H9 (cell line): ENCODE measurements at places on chromosomes 2 and 18. TPM values are rescaled to one million over a fixed set of nuclear protein-coding genes. Genes with fewer than 3 reads are reported as not detected.

- no peak overlapping the region for H3K27ac ChIP-seq
- H3K36me3 ChIP-seq: peaks cover 2% of the 10 kb centered on the region; the same call in 1 of the 3 replicates
- H3K4me3 ChIP-seq: no peak overlapping the region
- no peaks in the 10 kb centered on the region for H3K27me3 ChIP-seq
- H3K4me1 ChIP-seq: no peaks in the 10 kb centered on the region
Measured at GRCh38 chr18:13945811-13946210, 30.5 kb upstream of the MC2R start.

DNA sequence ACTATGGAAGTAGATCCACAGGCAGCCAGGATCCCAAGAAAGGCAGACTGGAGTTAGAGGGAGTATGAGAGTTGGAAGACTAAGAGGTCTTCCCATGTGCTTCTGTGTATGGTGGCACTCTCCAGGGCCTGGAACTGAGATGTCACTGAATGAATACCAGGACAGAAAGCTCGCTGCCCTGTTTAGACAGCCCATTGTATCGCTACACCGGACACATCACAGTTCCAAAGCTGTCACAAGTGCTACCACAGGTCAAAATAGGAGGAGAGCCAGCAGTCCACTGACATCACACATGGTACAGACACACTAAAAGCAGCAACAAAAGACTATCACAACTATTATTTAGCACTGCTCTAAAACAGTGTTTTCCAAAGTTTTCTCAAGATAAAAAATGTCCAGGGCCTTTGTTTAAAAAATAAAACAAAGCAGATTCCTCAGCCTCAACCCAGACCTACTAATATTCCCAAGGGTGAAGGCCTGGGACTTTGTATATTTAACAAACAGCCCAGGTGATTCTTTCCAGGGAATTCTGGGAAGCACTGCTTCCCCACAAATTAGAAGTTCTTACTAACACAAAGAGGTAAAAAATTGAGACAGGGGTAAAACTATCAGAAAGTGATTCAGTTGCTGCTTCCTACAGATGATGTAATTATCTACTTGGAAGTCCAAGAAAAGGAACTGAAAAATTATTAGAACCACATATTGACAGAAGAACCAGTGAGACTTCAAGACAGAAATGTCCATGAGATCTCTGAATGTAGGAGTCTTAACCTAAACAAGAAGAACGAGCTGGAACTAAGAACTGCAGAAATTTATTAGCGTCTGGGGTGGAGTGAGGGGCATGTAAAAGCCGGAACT is 116.0 kb downstream of the DTNB start:
- no peak for DNase-seq
- H3K27ac ChIP-seq: no peak overlapping the region
- H3K36me3 ChIP-seq: peaks cover 3% of the 10 kb centered on the region; the same call in 1 of the 3 replicates
- no peak overlapping the region for H3K4me3 ChIP-seq
- H3K27me3 ChIP-seq: no peaks in the 10 kb centered on the region

- H3K36me3 ChIP-seq: no peaks in the 10 kb centered on the region
- H3K27ac ChIP-seq: no peak overlapping the region
- no peak overlapping the region for H3K4me3 ChIP-seq
- no peak for DNase-seq
Measured at GRCh38 chr2:233006648-233007047, 6.4 kb downstream of the NGEF start.

DNA sequence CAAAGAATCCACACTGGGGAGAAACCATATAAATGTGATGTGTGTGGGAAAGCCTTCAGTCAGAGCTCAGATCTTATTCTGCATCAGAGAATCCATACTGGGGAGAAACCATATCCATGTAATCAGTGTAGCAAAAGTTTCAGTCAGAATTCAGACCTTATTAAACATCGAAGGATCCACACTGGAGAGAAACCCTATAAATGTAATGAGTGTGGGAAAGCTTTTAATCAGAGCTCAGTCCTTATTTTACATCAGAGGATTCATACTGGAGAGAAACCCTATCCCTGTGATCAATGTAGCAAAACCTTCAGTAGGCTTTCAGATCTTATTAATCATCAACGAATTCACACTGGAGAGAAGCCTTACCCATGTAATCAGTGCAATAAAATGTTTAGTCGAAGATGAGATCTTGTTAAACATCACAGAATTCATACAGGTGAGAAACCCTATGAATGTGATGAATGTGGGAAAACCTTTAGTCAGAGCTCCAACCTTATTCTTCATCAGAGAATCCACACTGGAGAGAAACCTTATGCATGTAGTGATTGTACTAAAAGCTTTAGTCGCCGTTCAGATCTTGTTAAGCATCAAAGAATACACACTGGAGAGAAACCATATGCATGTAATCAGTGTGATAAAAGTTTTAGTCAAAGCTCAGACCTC is 16.7 kb upstream of the ZSCAN30 start:
- no peak overlapping the region for H3K27ac ChIP-seq
- no peak overlapping the region for H3K4me3 ChIP-seq
- no peak for DNase-seq
- H3K4me1 ChIP-seq: no peaks in the 10 kb centered on the region
- H3K36me3 ChIP-seq: peaks cover 75% of the 10 kb centered on the region
- no peaks in the 10 kb centered on the region for H3K27me3 ChIP-seq

- H3K4me1 ChIP-seq: peaks cover 12% of the 10 kb centered on the region
- H3K36me3 ChIP-seq: peaks cover 23% of the 10 kb centered on the region
- no peaks in the 10 kb centered on the region for H3K27me3 ChIP-seq
- peak overlapping the region; percentile 25 for H3K4me3 ChIP-seq
Measured at GRCh38 chr2:63668000-63668399, 79.2 kb downstream of the MDH1 start.

DNA sequence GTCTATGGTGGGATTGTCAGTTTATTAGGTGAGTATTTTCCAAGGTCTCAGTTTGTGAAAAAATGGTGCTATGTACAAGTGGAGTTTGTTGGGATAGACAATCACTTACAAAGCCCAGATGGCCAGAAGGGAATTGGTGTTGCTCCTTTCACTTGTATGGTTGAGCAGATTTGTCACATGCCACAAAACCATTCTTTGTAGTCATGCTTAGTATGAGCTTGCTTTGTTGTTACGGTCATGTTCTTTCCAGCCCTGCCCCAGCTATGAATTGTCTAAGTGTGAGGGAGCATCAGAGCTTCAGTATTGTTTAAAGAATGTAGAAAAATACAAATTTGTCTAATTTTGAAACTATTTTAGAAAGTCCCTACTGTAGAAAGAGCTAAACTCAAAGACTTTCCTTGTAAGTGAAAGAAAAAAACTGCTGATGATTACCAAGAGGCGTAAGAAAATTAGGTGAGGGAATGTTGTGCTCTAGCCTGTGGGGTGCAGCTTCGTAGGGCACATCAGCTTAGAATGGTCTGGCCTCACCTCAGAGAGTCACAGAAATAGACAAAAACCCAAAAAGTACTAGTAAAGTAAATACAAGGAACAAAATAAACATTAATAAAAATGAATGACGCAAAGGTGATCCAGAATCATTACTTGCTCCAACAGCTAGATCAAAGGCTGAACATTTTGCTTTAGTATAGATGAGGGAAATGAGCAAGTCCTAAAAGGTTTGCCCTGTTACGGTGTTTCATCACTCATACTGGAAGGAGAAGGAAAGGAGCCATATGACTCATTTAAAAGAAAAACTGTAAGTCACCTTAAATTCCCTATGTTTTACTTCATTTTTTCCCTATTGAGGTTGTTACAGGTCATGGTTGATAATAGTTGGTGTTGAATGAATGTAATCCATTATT is 9.2 kb downstream of the TGIF1 start:
- no peak for DNase-seq
- no peaks in the 10 kb centered on the region for H3K27me3 ChIP-seq
- H3K27ac ChIP-seq: peak overlapping the region; percentile 12
- peaks cover 48% of the 10 kb centered on the region for H3K36me3 ChIP-seq
- peaks cover 11% of the 10 kb centered on the region; the same call in 1 of the 2 replicates for H3K4me1 ChIP-seq
- no peak overlapping the region for H3K4me3 ChIP-seq

DNA sequence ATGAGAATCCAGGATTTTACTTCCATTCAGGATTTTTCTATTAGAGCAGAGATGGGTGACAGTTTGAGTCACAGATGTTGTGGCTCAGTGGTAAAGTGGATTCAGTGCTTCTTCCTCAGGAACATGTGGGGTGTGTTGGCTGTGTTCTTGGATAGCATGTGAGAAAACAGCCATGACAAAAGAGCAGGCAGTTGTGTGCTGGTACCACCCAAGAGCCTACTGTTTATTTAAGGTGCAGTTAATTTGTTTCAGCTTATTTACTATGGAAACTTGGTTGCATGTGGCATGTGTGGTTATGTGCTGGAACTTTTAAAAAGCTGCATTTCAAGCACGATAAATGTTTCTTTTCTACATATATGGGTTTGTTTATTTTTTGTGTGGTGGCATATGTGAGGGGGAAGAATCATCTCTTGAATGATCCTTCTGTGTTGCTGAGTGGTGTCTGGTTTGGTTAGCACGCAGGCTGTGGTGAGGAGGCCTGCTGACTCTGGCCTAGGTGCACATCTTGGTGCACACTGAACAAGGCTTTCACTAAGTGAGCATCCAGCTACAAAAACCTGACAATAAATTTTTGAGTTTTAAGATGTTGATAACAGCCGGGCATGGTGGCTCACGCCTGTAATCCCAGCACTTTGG is 67.3 kb downstream of the SPTBN1 start:
- H3K27ac ChIP-seq: no peak overlapping the region
- no peak overlapping the region for H3K4me3 ChIP-seq
- H3K36me3 ChIP-seq: peaks cover 8% of the 10 kb centered on the region; the same call in 1 of the 2 replicates
- H3K4me1 ChIP-seq: peaks cover 7% of the 10 kb centered on the region; the same call in 1 of the 2 replicates
- H3K27me3 ChIP-seq: no peaks in the 10 kb centered on the region
- DNase-seq: no peak

- no peaks in the 10 kb centered on the region for H3K27me3 ChIP-seq
- no peaks in the 10 kb centered on the region for H3K4me1 ChIP-seq
- no peaks in the 10 kb centered on the region for H3K36me3 ChIP-seq
Measured at GRCh38 chr18:24731981-24732380, 271.5 kb downstream of the HRH4 start.

GRCh38 chr18:13374096-13374467 is 155.5 kb downstream of the LDLRAD4 start:
- H3K27me3 ChIP-seq: no peaks in the 10 kb centered on the region
- no peak for DNase-seq
- H3K4me1 ChIP-seq: no peaks in the 10 kb centered on the region
- no peaks in the 10 kb centered on the region for H3K36me3 ChIP-seq
- H3K27ac ChIP-seq: no peak overlapping the region

GRCh38 chr2:80281049-80281448 is 23.5 kb downstream of the LRRTM1 start:
- no peak overlapping the region for H3K4me3 ChIP-seq
- H3K27me3 ChIP-seq: no peaks in the 10 kb centered on the region
- H3K4me1 ChIP-seq: no peaks in the 10 kb centered on the region
- DNase-seq: no peak
- no peak overlapping the region for H3K27ac ChIP-seq

- peaks cover 36% of the 10 kb centered on the region for H3K36me3 ChIP-seq
- no peak for DNase-seq
- no peaks in the 10 kb centered on the region for H3K27me3 ChIP-seq
Measured at GRCh38 chr2:120926463-120927264, 191.0 kb downstream of the GLI2 start.

- no peak for DNase-seq
- H3K4me1 ChIP-seq: no peaks in the 10 kb centered on the region; the same call in 1 of the 2 replicates
- peaks cover 26% of the 10 kb centered on the region for H3K36me3 ChIP-seq
- H3K4me3 ChIP-seq: no peak overlapping the region
- no peak overlapping the region for H3K27ac ChIP-seq
Measured at GRCh38 chr18:77366067-77366719, 116.5 kb downstream of the GALR1 start.

DNA sequence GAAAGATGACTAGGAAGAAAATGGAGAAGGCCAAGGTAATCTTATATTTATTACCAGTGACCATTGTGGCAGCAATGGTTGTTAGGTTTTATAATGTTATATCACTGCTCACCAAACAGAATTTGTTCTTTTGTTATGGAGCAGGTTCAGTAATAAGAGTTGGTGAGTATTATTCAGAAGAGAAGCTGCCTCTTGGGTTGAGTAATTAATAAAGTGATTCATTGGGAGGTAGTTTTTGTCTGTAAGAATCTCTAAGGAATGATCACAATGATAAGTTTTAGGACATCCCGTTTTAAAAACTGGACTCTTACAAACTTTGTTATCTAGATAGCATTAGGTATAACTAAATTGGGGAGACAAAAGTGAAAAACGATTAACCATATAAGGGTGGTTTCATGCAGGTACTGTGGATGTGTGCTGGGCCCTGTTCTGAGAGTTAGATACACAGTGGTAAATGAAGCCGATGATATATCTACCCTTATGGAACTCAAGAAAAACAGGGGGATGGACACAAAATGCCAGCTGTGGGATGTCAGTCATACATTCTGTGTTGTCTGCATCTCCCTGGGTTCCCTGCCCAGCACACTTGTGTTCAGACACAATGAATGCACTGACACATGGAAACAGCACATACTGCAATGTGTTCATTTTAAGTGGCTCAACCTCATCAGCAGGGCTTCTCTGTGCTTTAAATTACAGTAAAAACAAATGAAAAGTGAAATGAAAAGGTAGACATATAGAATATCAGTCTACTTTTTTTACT is 7.5 kb downstream of the MAP4K4 start:
- peaks cover 31% of the 10 kb centered on the region for H3K36me3 ChIP-seq
- no peaks in the 10 kb centered on the region for H3K27me3 ChIP-seq
- no peak overlapping the region for H3K27ac ChIP-seq

GRCh38 chr2:62705859-62706720 is 577 bp downstream of the EHBP1 start:
- H3K27me3 ChIP-seq: no peaks in the 10 kb centered on the region
- peaks cover 5% of the 10 kb centered on the region for H3K36me3 ChIP-seq
- H3K4me3 ChIP-seq: peak overlapping the region; percentile 82

DNA sequence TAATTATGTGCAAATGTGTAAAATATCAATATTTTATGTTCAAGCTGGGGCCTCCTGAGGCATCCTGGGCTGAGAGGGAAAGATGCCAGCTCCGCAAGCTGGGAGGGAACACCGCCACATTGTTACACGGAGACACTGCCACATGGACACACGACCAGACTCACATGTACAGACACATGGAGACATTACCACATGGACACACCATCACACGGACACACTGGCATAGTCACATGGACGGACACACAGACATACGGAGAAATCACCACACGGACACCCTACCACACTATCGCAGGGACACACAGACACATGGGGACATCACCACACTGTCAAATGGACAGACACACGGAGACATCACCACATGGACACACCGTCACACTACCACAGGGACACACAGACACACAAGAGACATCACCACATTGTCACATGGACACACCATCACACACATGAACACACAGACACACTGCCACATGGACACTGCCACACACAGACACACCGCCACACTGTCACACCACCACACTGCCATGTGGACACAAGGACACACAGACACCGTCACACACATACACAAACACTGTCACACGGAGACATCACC is 117.6 kb downstream of the CCDC74A start:
- no peaks in the 10 kb centered on the region for H3K27me3 ChIP-seq
- DNase-seq: no peak
- no peak overlapping the region for H3K4me3 ChIP-seq
- no peak overlapping the region for H3K27ac ChIP-seq
- H3K4me1 ChIP-seq: no peaks in the 10 kb centered on the region

Gene IL37
- total RNA-seq: 0.55 TPM in 1 of 2 replicates, not detected in the other

Gene ZC3H8
- 6.9 TPM in 2 replicates for total RNA-seq

Gene SERPINB3
- total RNA-seq: 1.7 TPM in 2 replicates

Gene GPR155
- total RNA-seq: 0.35 TPM in 2 replicates
